ENCODE measurements at places on chromosomes 16 and 17.
A peak's percentile ranks its signal among the peaks of the same experiment; 100 is the strongest.

DNA sequence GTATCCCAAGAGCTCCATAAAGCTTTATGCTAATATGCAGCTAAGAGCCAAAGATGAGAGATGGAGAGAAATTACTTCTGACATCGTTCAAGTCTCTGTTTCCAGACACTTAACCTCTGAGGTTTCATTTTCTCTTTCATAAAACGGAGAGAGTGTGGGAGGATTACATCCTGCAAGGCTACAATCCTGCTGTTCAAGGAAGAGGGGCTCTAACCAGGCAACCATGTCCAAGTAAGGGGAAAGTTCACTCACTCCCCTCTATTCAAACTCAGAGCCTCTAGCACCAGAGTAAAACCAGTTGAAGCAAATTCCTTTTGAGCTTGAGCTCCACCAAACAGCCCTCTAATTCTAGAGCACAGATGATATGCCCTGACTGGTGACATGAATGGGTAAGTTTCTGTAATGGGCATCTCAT lies 397.4 kb downstream of the NPIPA8 start:
- DNase-seq: no peak

GRCh38 chr17:48593126-48593829 lies at the start of gene HOXB5:
Gene HOXB5, minus strand, starts transcription at chr17:48593779. Its CDS starts 97 bp downstream, at chr17:48593682.
- no peak for DNase-seq

- DNase-seq: no peak
These were observed 127.1 kb downstream of the CDH13 start for GRCh38 chr16:82753821-82754220.

- no peak for DNase-seq
These were observed 33.3 kb downstream of the HELZ start for GRCh38 chr17:67211742-67212141.

DNA sequence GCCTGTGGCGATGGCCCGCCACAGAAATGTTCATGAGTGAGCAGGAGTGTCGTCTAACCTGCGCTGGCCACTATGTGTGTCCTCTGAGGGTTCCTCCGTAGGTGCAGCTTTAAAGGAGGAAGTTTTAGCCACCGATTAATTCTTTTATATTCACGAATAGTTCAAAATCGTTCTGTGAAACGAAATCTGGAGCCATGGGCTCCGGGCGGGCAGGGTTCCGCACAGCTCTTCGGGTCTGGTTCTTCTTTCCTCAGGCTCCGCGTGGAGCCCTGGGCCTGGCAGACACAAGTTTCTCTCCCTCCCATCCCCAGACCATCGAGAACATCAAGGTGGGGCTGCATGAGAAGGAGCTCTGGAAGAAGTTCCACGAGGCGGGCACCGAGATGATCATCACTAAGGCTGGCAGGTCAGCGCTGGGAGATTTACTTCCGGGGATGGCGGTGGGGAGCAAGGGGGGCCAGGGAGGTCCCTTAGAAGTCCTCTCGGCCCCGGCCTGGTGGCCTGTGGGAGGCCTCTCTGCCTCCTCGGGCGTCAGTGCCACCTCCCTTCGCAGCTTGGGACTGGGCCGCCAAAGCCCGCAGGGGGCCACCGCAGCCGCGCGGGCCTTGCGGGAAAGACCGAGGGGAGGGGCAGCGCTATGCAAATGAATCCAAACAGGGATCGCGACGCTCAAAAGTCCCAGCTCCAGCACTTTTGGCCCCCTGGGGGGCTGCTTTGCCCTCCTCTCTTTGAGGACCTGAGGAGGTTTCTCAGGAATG lies 5.2 kb downstream of the TBX4 start:
- DNase-seq: no peak

GRCh38 chr17:77214743-77215142 lies 74.0 kb downstream of the SEC14L1 start:
- no peak for DNase-seq

DNA sequence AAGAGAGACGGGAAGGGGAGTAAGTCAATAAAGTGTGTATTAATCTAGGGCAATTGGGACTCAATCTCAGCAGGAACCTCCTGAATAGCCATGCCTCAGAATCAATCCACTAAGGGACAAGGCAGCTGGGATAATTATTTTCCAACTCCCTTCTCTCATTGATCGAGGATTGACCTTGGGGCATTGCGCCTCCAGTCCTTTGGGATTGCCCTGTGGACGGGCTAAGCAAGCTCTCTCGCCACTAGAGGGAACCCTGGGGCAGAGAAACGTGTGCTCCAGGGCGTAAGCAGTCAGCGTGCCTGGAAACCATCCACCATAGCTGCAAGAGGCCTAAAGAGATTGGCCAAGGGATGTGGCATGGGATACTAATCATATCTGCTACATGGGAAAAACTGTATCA lies 53.9 kb upstream of the ERCC4 start:
- peak; percentile 81 for DNase-seq
